Cerebellar nuclear complex (tissue), 1 donor: ENCODE measurements at places on chromosomes 1 and 21.

GRCh38 chr21:28615276-28615675 lies 377.4 kb downstream of the LTN1 start:
- DNase-seq = no peak

DNA sequence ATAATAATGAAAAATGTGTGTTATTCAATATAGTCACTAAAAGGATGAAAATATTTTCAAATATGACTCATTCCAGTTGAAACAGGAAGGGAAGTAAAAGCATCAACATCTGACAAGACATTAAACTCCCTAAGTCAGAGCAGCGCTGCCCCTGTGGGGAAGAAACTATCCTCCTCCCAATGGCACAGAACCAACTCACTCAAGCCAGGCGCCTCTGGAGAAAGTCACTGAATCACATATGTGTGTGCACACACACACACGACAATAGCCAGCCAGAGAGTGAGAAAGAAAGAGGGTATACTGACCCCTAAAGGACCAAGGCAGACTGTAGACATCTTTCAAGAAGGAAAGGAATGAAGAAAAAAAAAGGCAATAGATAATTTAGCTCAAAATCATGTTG lies 126.9 kb downstream of the SETD4 start:
- no peak for DNase-seq

DNA sequence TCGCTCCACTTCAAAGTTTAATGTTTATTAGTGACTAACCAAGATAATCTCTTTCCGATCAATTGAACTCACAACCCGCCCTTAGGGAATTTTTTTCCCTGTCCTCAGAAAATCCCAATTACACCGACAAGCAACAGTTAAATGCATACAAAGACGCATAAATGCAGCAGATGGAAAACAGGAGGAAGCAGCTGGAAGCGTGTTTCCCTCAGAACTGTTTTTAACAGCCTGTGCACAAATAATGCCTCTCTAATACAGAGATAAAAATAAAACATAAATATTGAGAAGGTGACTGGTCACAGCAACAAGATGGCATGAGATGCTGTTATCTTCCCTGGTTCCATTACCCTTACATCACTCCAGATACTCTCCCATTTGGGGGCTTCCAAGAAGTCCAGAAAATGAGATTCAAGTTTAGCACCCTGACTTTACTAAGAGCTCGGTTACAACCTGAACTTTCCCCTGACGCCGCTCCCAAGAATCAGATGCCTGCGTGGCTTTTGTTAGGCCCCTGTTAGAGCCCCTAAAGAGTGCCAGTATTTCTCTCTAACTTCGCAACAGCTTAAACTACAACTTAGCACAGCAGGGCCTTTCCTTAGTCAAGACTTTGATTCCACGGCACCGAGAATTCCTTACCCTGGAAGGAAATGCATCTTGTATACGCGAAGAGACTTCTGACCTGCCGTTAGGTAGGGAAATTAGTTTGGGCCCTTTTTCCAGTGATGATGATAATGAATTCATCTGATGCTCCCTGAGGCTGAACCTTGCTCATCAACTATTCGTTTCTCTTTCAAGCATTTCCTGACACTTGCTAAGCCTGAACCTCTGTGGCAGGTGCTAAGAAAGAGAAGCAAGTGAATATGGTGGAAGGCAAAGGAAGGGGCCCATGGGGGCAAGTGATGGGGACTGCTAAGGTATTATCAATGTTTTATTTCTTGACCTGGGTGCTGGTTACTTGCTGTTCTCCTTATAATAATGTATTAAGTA lies 137.7 kb upstream of the SMYD2 start:
- DNase-seq = no peak

DNA sequence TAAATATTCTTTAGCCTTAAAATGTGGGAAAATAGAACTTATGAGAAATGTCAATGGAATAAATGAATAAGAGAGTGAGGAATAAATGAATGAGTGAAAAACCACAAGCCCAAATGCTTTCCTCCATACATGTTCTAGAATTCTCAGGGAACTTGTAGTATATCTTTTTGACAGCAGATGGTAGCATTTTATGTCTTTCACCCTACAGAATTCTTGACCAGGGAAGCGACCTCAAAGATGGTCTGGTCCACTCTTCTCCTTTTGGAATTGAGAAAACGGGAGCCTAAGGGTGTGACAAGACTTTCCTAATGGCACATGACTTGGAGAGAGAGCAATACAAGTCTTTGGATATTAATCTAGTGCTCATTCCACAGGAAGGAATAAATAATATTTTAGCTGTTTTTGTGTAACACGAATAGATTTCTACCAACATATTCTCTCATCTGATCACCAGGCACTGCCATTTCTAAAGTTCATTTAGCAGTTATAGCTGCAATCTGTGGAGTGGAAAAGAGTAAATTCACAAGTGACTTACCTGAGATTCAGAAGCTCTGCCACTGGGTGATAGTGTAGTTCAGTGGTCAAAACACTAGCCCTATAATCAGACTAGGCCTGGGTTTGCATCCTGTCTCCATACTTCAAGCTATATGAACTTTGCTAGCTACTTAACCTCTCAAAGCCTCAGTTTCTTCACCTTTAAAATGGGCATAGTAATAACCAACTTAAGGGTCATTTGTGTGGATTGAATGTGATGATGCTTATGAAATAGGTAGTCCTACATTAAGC lies 15.0 kb upstream of the F5 start:
- no peak for DNase-seq

- DNase-seq = no peak
Observed at GRCh38 chr1:67918067-67918466, 84.8 kb upstream of the GNG12 start.

DNA sequence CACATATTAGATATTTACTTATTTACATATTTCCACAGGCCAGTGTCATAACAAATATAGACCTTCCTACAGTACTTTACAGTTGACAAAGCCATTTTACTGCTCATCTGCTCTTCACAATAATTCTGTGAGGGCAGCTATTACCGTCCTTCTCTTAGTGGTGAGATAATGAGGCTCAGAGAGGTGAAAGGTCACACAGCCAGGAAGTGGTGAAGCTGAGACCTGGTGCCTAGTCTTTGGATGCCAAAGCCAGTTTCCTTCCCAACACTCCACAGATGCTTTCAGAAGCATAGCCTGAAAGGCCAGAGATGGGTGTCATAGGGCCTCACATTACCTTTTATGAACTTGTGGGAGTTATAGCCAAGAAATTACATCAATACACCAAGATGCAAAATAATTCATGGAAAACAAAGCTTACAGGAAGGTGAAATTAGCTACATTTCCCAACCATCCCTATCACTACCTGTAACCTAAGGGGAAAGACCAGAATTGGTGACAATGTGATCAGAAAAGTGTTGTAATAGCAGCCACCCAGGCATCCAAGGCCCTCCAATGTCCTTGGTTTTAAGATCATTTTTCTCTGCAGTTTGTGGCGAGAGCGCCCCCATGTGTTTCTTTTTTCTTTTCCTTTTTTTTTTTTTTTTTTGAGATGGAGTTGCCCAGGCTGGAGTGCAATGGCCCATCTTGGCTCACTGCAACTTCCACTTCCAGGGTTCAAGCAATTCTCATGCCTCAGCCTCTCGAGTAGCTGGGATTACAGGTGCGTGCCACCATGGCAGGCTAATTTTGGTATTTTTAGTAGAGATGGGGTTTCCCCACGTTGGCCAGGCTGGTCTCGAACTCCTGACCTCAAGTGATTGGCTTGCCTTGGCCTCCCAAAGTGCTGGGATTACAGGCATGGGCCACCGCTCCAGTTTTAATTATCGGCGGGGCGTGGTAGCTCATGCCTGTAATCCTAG lies 26.5 kb upstream of the RPL11 start:
- no peak for DNase-seq

DNA sequence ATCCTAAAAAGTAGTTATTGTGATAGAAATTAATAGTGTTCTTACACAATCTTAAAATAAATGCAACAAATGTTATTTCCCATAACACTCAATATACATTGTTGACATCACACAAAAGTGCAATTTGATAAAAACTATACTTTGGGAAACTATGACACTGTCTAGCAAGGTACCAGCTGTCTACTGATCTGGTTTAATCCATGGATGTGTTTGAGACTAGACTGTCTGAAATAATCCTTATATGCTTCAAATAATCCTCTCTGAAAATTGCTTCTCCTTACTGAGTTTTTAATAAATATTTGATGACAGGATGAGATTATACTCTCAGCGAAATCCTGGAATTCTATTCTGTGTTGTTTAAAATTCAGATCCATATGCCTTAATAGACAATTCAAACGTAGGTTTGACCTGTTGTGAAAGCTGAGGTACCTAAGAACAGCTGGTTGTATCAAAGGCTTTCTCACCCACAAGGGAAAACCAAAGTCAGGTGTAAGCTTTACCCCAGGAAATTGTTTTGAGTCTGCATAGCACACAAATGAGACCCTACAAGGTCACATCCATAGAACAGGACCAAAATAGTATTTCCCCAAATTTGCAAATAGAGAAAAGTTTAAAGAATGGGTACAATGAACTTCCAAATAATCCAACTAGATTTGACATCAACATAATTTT lies 8.8 kb upstream of the GFI1 start:
- no peak for DNase-seq

DNA sequence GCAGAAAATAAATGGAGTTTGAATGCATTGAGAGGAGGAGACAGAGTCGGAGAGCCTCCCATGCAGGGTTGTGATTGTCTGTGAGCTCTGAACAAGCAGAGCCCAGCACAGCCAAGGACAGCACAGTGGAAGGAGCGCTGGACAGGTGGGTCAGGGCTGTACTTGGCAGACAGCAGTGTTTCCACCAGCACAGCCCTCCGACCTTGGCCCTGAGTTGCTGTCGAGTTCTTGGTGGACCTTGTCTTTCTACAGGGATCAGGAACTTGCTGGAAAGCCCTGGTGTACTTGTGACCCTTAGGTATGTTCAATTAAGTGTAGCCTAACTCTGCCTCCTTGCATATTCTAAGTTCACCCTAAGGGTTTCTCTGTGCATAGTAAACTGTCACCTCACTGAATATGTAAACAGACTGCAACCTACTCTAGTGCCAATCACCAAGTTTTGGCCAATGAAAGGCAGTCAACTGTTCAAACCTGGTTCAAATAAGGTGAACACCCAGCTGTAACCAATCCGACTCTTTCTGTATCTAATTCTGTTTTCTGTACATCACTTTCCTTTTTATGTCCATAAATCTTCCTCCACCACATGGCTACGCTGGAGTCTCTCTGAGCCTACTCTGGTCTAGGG lies 86.6 kb upstream of the SLC25A33 start:
- DNase-seq = no peak

- no peak for DNase-seq
Observed at GRCh38 chr1:64235181-64235580, 31.8 kb downstream of the UBE2U start.

DNA sequence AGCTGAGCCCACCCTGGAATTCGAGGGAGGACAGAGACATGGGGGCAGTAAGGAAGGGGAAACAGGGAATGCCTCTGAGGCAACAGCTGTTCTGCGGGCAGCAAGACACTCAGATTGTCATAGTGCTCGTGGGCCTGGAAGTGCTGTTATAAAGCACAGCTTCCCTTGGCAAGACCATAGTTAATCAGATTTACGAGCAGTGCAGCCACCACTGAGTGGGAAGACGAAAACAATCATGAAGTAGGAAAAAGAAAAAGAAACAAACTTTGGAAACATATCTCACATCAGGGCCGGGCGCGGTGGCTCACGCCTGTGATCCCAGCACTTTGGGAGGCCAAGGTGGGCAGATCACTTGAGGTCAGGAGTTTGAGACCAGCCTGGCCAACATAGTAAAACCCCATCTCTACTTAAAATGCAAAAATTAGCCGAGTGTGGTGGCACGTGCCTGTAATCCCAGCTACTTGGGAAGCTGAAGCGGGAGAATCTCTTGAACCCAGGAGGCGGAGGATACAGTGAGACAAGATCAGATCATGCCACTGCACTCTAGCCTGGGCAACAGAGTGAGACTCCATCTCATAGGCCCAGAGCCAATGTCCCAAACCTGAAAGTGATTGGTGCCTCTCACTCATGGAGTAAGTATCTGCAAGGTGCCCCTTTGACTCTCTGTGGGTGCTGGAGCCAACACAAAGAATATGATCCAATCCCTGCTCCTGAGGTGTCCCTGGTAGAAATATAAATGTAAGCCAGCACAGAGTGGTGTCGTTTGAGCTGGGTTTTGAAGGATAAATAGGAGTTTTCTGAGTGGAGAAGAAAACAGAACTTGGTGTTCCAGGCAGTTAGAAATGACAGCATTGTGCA lies 55.6 kb upstream of the GPR153 start:
- no peak for DNase-seq

DNA sequence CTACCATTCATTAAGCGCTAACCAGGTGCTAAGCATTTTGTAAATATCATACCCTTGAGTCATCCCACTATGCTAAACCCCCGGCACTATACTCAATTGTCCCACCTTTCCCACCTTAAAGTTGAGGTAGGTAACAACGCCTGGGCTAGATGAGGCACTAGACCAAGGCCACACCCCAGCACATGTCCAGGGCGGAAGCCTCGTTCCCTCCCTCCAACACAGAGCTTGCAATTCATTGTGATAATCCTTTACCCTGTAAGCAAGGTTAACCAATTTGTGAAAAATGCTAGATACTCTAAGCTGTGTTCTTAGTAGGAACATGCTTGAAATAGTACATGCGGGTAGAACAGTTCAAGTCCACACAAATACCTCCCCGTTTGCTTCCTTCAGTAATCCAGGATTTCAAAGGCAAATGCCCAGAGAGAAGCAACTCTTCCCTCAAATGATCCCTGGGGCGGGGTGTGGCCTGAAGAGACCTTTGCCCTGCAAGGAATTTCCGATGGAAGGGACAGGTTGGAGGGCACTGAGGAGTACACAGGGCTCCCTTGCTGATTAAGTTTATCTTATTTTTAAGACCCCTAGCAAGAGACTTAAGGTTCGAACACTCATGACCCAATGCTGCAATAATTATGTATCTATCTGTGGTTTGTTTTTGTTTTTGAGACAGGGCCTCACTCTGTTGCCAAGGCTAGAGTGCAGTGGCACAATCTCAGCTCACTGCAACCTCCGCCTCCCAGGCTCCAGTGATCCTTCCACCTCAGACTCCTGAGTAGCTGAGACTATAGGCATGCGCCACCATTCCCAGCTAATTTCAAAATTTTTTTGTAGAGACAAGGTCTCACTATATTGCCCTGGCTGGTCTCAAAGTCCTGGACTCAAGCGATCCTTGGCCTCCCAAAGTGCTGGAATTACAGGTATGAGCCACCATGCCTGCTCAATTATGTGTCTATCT lies 2.6 kb downstream of the RSPH1 start:
- DNase-seq = no peak

- DNase-seq = no peak
Observed at GRCh38 chr1:155472491-155473083, 90.0 kb downstream of the ASH1L start.
